ENCODE measurements at places on chromosomes 16 and 17.

DNA sequence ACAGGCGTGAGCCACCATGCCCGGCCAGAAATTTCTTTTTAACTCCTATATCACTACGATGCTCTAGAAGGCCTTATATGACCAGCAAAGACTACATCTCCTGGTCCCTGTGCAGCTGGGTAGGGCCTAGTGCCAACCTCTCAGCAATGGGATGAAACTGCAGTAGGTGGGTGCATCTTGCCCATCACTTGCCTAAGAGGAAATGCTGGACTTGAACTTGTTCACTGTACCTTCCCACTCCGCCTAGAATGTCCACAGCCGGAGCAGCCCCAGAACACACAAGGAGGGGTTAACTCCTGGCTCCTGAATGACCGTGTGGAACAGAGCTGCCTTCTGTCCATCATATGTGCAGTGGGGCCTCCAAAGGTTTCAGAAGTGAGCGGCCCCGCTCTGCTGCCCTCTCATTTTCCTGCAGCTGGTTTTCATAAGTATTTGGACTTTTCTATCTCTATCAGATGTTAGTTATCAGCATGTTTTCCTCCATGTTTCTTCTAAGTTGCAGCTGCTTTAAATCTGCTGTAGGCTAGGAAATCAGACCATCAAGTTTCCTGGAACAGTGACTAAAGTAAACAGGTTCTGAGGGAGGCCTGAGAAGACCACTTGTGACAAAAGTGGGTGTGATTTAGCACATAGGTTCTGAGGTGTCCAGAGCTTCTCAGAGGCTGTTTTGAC lies 52.5 kb downstream of the WSB1 start:
- DNase-seq: no peak

DNA sequence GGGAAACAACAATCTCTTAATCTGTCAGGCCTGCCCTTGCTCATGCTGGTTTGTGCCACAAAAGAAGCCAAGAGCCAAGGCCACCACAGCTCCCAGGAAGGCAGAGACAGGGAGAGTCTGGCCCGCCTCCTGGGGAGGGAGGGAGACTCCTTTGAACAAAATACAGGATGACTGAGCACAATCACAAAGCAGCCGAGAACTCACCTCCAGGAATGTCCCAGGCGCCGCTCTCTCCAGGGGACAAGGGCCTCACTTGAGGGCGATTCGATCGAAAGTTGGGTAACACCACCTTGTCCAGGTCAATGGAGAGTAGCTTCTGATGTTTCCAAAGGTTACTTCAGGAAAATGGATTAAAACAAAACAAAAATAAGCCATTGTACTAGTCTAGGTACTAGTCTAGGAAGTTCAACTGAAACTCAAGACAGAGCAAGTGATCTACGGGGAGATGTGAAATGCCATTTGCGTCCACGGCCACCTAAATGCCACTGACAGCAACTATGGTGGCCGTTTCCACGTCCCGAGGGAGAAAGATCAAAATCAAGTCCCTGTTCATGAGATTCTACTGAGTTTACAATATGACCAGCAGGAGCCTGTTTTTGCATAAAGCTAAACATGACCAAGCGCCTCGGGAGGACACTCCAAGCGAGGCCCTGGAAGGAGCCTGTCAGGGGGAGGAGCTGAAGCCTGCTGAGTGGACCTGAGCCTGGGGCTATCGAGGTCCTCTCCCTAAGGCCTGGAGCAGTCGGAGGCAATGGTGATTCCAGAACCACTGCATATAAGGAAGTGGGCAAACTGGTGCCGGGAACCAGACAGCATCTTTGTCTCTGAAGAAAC lies 13.4 kb upstream of the SLC38A8 start:
- DNase-seq: no peak

- DNase-seq: peak; percentile 58
Observed at GRCh38 chr16:54503011-54503855, 216.6 kb upstream of the IRX3 start.

DNA sequence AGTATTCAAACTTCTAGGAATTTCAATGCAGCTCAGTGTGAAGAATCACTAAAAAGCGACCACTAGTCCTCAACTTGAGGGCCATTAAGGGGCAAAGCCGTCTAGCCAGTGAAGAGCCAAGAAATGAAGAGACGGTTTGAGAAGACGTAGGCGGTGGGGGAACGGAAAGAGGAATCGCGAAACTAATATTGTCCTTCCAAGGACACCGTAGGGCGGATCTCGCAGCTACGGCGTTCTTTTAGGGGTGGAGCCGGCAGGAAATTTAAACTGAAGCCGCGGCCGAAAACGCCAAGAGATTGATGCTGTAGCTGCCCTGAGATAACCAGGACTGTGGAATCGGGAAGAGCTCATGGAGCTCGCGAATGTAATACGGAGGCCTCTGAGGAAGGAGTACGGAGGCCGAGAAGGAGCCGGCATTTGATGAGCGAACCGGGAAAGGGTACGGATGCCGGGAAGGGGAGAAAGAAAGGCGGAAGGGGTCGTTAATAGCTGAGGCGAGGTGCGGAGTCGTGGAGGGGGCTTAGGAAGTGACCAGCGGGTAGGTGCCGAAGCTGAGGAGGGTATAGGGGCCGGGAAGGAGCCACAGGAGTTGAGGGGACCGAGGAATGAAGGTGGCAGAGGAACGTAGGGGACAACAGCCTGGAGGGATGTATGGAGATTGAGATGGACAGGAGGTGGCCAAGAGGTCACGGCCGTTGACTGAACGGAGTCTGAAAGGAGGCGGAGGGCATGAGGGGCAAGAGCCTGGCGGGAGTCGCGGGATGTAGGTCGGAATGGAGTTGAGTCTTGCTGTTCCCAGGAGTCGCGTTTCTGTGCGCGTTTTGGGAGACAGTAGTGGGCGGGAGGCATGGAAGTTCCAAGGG lies at the start of gene DBF4B:
Gene DBF4B (plus strand): TSS at position 265 of the 863 bp plus-strand sequence. CDS start 156 bp downstream, at position 421.
- peak; percentile 95 for DNase-seq

GRCh38 chr16:88968589-88969280 lies 8.3 kb downstream of the CBFA2T3 start:
- no peak for DNase-seq

GRCh38 chr17:7443499-7444485 lies 1.1 kb upstream of the CHRNB1 start:
- no peak for DNase-seq

DNA sequence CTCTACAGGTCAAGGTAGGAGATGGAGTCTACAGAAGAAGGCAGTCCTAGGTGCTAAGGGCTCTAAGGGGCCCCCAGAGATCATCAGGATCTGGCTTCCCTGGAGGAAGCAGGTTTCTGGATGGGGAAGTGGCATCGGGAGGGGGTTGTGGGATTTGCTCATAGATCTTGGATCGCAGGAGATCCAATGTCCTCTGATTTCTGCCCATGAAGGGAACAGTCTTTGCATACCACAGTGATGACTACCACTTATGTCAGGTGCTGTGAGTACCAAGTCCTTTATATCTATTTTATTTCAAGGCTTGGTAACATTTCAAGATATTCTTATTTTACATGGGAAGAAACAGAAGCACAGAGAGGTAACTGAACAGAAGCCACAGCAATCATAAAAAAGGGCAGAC lies 164.0 kb downstream of the RGS9 start:
- no peak for DNase-seq

DNA sequence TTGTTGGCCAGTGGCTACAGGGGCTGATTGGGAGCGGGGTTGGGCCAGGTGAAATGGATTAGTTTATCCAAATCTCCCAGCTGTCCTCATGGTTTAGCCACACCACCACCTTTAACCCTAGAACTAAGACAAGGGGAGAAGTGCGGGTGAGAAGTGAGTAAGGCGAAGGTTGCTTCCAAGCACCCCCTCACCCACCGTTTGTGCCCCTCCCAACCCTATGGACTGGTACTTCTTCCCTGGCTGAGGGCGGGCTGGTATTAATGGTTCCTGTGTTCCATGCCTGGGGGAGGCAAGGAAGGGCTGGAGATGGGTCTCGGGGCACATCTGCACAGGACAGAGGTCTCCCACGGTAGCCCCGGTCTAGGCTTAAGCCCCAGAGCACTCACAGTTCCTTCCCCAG lies 25.1 kb downstream of the NT5M start:
- DNase-seq: no peak

Measured in GM03348 (cell line).